ENCODE measurements at places on chromosomes 2 and 18.
A peak's percentile ranks its signal among the peaks of the same experiment; 100 is the strongest.

DNA sequence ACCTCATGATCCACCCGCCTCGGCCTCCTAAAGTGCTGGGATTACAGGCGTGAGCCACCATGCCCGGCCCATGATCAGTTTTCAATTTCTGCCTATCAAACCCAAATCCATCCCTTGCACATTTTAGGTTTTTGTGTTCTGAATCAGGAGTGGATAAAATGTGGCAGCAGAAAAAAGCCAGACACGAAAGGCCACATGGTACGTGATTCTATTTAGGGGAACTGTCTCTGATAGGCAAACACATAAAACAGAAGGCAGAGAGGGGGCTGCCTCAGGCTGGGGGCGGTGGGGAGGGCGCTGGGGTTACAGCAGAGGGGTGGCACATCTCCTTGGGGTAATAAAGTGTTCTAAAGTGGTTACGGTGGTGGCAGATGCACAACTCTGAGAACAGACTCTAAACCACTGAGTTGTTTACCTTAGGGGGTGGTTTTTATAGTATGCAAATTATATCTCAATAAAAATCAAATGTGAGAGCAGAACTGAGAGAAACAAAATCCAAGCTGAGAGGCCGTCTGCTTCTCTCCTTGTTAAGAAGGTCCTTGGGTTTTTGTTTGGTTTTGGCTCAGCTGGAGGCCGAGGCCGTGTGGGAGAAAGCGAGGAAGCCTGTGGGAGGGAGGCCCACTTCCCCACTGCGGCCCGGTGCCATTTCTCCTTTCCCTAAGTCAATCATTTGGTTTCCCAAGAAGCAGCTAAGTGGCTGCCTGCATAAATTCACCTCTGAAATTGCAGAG, 78.0 kb downstream of the SOWAHC start:
- DNase-seq = no peak

GRCh38 chr2:72204786-72205503, 57.3 kb upstream of the CYP26B1 start:
- DNase-seq = no peak

DNA sequence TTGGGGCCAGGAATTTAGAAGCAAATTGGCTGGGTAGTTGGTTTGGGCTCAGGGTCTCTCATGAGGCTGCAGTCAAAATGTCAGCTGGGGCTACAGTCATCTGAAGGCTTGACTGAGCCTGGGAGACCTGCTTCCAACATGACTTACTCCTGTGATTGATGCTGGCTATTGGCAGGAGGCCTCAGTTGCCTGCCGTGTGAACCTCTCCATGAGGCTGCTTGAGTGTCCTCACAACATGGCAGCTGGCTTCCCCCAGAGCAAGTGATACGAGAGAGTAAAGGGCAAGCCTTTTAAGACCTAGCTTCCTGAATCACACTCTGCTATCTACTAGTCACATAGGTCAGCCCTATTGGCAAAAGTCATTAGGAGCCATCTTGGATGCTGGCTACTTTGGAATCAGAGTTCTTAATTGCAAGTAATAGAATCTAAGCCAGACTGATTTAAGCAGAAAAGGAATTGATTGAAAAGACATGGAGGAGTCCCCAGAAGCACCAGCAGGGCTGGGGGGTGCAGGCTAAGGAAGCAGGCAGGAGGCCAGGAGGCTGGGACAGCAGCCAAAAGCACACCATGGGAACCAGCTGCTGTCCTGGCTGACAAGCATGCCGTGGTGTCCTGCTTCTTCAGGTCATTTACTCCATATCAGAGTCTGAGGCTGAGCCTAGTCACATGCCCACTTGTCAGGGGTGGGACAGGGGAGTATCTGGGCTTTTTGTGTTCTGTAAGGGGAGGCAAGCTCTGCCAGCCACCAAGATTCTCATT, 7.8 kb upstream of the GIGYF2 start:
- no peak for DNase-seq

DNA sequence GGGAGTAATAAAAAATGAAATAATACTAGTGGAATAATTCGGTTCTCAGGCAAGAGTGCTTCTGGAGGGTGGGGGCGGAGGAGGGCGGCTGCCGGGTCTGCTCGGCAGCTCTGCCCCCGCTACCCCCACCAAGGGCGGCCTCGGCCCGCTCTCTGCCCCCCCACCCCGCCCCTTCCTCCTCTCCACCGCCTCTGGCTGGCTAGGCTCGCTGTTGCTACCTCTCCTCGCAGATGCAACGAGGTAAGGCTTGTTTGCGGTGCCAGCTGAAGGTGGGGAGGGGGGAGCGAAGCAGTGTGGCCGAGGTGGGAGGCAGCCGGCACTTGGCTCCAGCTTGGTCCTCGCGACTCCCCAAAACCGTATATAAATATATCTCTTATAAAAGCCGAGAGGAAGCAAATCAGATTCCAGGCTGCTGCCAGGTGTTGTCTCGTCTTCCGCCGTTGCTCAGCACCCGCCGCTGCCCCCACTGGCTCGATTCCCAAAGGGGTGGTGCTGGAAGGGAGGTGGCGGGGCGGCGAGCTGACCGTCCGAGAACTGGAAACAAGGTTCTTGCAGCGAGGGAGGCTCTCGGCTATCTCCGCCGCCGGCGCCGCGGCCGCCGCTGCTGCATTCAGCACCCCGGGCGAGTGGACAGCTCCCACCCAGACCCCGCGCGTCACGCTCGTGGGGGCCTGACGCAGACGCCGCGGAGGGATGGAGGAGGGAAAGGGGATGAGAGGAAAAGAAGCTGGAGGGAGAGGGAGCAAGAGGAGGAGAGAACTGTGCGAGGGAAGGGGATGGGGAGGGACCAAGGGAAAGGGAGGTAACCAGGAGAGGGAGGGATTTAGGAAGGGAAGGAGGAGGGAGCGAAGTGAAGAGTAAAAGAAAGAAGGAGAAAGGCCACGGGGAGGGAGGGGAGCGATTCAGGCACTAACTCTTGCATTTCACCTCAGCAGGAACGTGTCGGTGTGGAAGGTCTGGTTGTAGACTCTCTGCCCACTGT, at the start of gene MARCHF4:
Gene MARCHF4, minus strand, starts transcription at position 763 of the 982 bp plus-strand sequence. CDS start 2,223 bp downstream, outside the sequence.
- DNase-seq = peak; percentile 83

Data from neuronal stem cell (in vitro differentiated cells).